ENCODE measurements at places on chromosomes 13 and 19. TPM values are rescaled to one million over a fixed set of nuclear protein-coding genes. Genes with fewer than 3 reads are reported as not detected.

GRCh38 chr19:2356036-2356646 is 3.9 kb upstream of the TMPRSS9 start:
- no peak overlapping the region for H3K4me3 ChIP-seq
- H3K36me3 ChIP-seq: no peaks in the 10 kb centered on the region
- no peaks in the 10 kb centered on the region for H3K4me1 ChIP-seq
- H3K27me3 ChIP-seq: peaks cover 15% of the 10 kb centered on the region
- no peak for DNase-seq
- H3K27ac ChIP-seq: no peak overlapping the region

DNA sequence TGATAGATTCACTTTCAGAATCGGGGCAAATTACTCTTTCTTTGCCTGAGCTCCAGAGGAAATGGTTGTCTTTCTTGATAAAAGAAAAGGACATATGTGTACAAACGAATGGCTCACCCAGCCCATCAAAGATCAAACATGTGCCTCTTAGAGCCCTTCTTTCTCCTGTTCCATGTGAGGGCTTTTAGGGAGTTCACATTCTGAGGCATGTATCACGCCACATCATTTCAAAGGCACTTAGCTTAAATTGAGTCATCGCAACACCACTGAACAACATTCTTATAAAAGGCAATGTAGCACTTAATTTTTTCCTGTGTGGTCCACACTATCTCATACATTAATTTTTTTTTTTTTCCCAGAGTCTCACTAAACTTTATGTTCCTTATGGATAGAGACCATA is 521.0 kb downstream of the SUCLA2 start:
- no peaks in the 10 kb centered on the region for H3K27me3 ChIP-seq
- no peak overlapping the region for H3K4me3 ChIP-seq
- DNase-seq: no peak
- no peak overlapping the region for H3K27ac ChIP-seq

KLK14 gene
- total RNA-seq: 0.52 TPM

CDX2 gene
- 271 TPM for total RNA-seq

GRCh38 chr13:76223999-76224398 is 587.9 kb downstream of the LMO7 start:
- no peak overlapping the region for H3K27ac ChIP-seq
- H3K4me3 ChIP-seq: no peak overlapping the region
- no peaks in the 10 kb centered on the region for H3K36me3 ChIP-seq
- no peak for DNase-seq

DNA sequence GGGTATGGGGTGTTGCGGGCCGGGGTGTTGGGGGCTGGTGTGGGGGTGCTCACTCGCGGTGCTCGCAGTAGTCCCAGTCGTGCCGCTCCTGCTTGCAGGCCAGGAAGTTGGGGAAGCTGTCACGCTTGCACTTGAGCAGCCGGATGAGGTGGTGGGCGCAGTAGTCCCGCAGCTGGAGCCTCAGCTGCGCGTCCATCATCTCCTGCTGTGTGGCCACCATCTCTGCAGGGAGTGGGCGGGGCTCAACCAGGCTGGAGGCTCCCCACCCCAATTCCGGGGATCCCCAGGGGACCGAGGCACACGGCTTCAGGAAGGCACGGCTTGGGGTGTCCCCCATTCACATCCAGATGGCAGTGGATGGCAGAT is 5.2 kb downstream of the NDUFB7 start:
- H3K4me3 ChIP-seq: no peak overlapping the region
- H3K36me3 ChIP-seq: no peaks in the 10 kb centered on the region
- peaks cover 11% of the 10 kb centered on the region for H3K4me1 ChIP-seq
- no peak for DNase-seq

- no peak for DNase-seq
- H3K27ac ChIP-seq: no peak overlapping the region
- H3K4me3 ChIP-seq: no peak overlapping the region
- peaks cover 6% of the 10 kb centered on the region for H3K4me1 ChIP-seq
- H3K27me3 ChIP-seq: peaks cover 6% of the 10 kb centered on the region
Observed at GRCh38 chr19:53875602-53876325, 6.2 kb upstream of the PRKCG start.

- no peaks in the 10 kb centered on the region for H3K27me3 ChIP-seq
- H3K36me3 ChIP-seq: no peaks in the 10 kb centered on the region
- H3K27ac ChIP-seq: no peak overlapping the region
- H3K4me3 ChIP-seq: no peak overlapping the region
- no peaks in the 10 kb centered on the region for H3K4me1 ChIP-seq
Observed at GRCh38 chr13:34869696-34870095, 72.4 kb upstream of the NBEA start.

DNA sequence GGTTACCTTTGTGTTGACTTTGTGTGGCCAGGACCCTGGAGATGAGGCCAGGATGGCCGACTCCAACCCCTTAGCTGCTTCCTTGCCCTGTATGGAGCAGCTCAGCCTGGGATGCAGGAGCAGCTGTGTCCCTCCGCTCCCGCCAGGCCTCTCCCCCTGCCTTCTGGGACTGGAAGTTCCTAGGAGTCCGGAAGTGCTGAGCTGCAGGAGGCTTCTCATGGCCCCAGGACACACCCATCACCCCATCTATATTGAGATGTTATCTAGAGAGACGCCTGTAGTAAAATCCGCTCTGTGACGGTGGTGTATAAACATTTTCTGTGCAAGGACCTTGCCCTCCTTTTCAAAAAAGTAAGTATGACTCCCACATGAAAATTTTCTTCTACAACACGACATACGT is 27.0 kb downstream of the WTIP start:
- no peak for DNase-seq
- no peaks in the 10 kb centered on the region for H3K4me1 ChIP-seq
- no peak overlapping the region for H3K4me3 ChIP-seq
- no peak overlapping the region for H3K27ac ChIP-seq
- no peaks in the 10 kb centered on the region for H3K36me3 ChIP-seq

ZNF534 gene
- not detected for total RNA-seq

- H3K27ac ChIP-seq: peak overlapping the region; percentile 25
- no peaks in the 10 kb centered on the region for H3K36me3 ChIP-seq
- no peak overlapping the region for H3K4me3 ChIP-seq
Observed at GRCh38 chr19:4089400-4089908, 22.8 kb upstream of the ZBTB7A start.

GRCh38 chr13:53301449-53301848 is 272.8 kb downstream of the OLFM4 start:
- H3K27ac ChIP-seq: no peak overlapping the region
- DNase-seq: no peak
- no peaks in the 10 kb centered on the region for H3K4me1 ChIP-seq
- no peak overlapping the region for H3K4me3 ChIP-seq

SLC27A5 gene
- total RNA-seq: 3.7 TPM

GRCh38 chr13:67107979-67108378 is 122.2 kb downstream of the PCDH9 start:
- no peak for DNase-seq
- H3K27me3 ChIP-seq: no peaks in the 10 kb centered on the region
- no peaks in the 10 kb centered on the region for H3K36me3 ChIP-seq

- H3K4me1 ChIP-seq: no peaks in the 10 kb centered on the region
- H3K27me3 ChIP-seq: no peaks in the 10 kb centered on the region
- DNase-seq: no peak
- no peak overlapping the region for H3K4me3 ChIP-seq
Observed at GRCh38 chr13:31807090-31807541, 67.8 kb downstream of the RXFP2 start.

- H3K4me1 ChIP-seq: peaks cover 6% of the 10 kb centered on the region
- peaks cover 4% of the 10 kb centered on the region for H3K36me3 ChIP-seq
- H3K27ac ChIP-seq: no peak overlapping the region
- DNase-seq: no peak
Observed at GRCh38 chr19:8451885-8452284, 7.1 kb downstream of the HNRNPM start.

- H3K4me1 ChIP-seq: peaks cover 15% of the 10 kb centered on the region
- H3K27me3 ChIP-seq: no peaks in the 10 kb centered on the region
- no peak overlapping the region for H3K27ac ChIP-seq
- H3K4me3 ChIP-seq: no peak overlapping the region
- peak; percentile 37 for DNase-seq
- no peaks in the 10 kb centered on the region for H3K36me3 ChIP-seq
Observed at GRCh38 chr19:16441661-16442162, 30.1 kb downstream of the EPS15L1 start.

- peaks cover 12% of the 10 kb centered on the region for H3K27me3 ChIP-seq
- peaks cover 6% of the 10 kb centered on the region for H3K4me1 ChIP-seq
- no peak overlapping the region for H3K27ac ChIP-seq
- peak; percentile 37 for DNase-seq
- H3K4me3 ChIP-seq: peak overlapping the region; percentile 47
- no peaks in the 10 kb centered on the region for H3K36me3 ChIP-seq
Observed at GRCh38 chr19:45676851-45677263, 8.8 kb downstream of the GIPR start.

GRCh38 chr19:35207391-35207871 is 21.1 kb downstream of the FAM187B start:
- H3K27me3 ChIP-seq: no peaks in the 10 kb centered on the region
- H3K4me3 ChIP-seq: no peak overlapping the region
- no peaks in the 10 kb centered on the region for H3K36me3 ChIP-seq
- H3K27ac ChIP-seq: no peak overlapping the region
- DNase-seq: peak; percentile 4

GRCh38 chr13:46077265-46077664 is 24.7 kb upstream of the ZC3H13 start:
- no peak overlapping the region for H3K4me3 ChIP-seq
- no peaks in the 10 kb centered on the region for H3K27me3 ChIP-seq
- H3K4me1 ChIP-seq: no peaks in the 10 kb centered on the region
- no peaks in the 10 kb centered on the region for H3K36me3 ChIP-seq
- no peak for DNase-seq
- no peak overlapping the region for H3K27ac ChIP-seq

ICAM4 gene
- total RNA-seq: 0.19 TPM

KIR2DL1 gene
- not detected for total RNA-seq

DNA sequence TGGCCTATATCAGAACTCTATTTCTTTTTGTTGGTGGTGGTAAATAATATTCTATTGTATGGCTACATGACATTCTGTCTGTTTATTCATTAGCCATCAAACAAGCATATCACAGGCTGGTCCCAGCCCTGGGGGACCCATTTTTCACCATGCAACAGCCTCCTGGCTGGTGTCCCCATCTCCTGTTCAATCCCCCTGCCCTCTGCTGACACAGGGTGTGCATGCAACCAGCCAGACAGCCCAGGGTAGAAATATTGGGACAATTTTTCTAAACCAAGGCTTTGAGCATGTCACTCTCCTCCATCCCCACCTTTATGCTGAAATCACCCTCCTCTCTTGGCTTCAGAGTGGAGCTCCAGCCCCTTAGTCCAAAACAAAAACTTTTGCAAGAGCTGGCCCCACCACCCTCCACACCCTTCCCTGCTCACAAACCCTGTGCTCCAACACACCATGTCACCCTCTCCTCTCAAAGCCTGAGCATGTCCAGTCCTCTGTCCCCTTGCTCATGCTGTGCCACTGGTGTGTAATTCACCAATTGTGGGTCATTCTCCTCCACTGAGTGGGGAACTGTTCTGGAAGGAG is 153.0 kb upstream of the UQCRFS1 start:
- no peaks in the 10 kb centered on the region for H3K36me3 ChIP-seq
- no peaks in the 10 kb centered on the region for H3K27me3 ChIP-seq
- no peak overlapping the region for H3K27ac ChIP-seq
- no peak for DNase-seq
- no peaks in the 10 kb centered on the region for H3K4me1 ChIP-seq

DNA sequence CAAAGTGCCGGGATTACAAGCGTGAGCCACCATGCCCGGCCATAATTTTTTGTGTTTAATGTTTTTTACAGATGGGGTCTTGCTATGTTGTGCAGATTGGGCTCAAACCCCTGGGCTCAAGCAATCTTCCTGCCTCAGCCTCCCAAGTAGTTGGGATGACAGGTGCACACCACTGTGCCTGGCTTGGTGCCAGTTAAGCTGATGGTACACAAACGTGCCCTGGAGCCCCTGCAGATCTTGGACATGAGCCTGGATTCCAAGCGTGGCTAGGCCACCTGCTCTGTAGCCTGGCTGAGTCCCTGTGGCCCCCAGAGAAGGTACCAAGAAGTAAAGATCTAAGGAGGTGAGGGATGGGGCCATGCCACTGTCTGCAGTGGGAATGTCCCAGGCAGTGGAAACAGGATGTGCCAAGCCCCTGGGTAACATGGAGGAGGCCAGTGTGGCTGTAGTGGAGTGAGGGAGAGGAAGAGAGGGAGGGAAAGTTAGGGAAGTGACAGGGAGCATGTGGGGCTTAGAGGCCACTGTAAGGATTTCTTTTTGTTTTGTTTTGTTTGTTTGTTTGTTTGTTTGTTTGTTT is 7.0 kb downstream of the PRODH2 start:
- no peak for DNase-seq
- H3K4me1 ChIP-seq: no peaks in the 10 kb centered on the region
- no peaks in the 10 kb centered on the region for H3K27me3 ChIP-seq
- no peak overlapping the region for H3K4me3 ChIP-seq
- no peak overlapping the region for H3K27ac ChIP-seq
- no peaks in the 10 kb centered on the region for H3K36me3 ChIP-seq

GJA3 gene
- total RNA-seq: not detected

- no peak for DNase-seq
- no peak overlapping the region for H3K4me3 ChIP-seq
- no peaks in the 10 kb centered on the region for H3K27me3 ChIP-seq
- H3K27ac ChIP-seq: no peak overlapping the region
- H3K4me1 ChIP-seq: no peaks in the 10 kb centered on the region
- peaks cover 12% of the 10 kb centered on the region for H3K36me3 ChIP-seq
Observed at GRCh38 chr13:44967704-44968433, 21.4 kb downstream of the NUFIP1 start.

DNA sequence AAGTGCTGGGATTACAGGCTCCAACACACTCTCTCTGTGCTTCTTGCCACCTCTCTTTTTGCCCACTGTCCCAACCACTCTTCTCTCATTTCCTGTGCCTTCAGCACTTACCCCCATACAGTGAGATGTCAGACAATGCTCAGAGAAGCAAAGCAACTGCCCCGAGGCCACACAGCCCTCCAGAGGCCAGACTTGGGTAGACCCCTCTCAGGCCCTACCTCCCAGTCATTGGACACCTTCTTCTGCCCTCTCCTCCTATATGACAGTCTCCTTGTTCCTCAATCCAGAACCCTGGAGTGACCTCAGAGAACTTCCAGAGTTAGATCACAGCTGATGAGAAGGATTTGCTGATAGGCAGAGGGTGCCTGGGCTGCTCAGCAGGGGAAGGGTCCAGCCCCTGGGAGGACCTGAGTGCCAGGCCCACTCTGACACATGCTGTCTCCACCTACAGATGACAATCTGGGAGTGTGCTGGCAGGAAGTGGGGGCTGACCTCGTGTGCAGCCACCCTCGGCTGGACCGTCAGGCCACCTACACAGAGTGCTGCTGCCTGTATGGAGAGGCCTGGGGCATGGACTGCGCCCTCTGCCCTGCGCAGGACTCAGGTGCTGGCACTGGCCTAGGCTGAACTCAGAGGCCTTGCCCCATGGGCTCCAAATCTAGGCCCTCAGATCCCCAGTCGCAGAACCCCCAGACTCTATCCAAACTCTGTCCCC is 24.4 kb downstream of the LTBP4 start:
- H3K36me3 ChIP-seq: peaks cover 4% of the 10 kb centered on the region
- H3K4me1 ChIP-seq: no peaks in the 10 kb centered on the region
- H3K27me3 ChIP-seq: no peaks in the 10 kb centered on the region
- no peak overlapping the region for H3K4me3 ChIP-seq
- DNase-seq: no peak

GRCh38 chr13:20882206-20882605 is 20.3 kb downstream of the XPO4 start:
- H3K27ac ChIP-seq: no peak overlapping the region
- no peak overlapping the region for H3K4me3 ChIP-seq
- H3K36me3 ChIP-seq: no peaks in the 10 kb centered on the region
- H3K27me3 ChIP-seq: no peaks in the 10 kb centered on the region

GRCh38 chr13:19605161-19605955 is 28.1 kb upstream of the MPHOSPH8 start:
- DNase-seq: no peak
- no peak overlapping the region for H3K4me3 ChIP-seq
- H3K27me3 ChIP-seq: peaks cover 4% of the 10 kb centered on the region
